ENCODE measurements at places on chromosomes 1 and 21.

DNA sequence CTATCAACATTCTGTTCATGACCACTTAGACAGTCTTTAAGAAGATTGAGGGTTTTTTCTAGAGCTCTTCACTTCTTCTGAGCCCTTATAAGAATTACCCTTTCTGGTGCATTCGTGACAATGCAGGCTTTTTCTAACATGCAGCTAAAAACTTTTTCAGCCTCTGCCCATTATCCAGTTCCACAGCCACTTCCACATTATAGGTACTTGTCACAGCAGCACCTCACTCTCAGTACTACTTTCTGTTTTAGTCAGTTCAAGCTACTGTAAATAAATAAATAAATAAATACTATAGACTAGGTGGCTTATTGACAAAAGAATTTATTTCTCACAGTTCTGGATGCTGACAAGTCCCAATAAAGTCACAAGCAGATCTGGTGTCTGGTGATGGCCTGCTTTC, 284.4 kb upstream of the PKN2 start:
- no peak for DNase-seq

DNA sequence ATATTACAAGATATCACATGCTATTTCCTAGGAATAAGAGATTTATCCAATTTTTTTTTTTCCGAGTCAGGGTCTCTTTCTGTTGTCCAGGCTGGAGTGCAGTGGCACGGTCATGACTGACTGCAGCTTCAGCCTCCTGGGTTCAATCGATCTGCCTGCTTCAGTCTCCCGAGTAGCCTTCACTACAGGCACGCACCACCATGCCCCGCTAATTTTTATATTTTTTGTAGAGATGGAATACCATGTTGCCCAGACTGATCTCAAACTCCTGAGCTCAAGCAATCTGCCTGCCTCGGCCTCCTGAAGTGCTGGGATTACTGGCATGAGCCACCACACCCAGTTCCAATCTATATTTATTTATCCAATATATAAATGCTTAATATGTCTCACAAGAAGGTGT, 18.0 kb upstream of the WDTC1 start:
- no peak for DNase-seq

DNA sequence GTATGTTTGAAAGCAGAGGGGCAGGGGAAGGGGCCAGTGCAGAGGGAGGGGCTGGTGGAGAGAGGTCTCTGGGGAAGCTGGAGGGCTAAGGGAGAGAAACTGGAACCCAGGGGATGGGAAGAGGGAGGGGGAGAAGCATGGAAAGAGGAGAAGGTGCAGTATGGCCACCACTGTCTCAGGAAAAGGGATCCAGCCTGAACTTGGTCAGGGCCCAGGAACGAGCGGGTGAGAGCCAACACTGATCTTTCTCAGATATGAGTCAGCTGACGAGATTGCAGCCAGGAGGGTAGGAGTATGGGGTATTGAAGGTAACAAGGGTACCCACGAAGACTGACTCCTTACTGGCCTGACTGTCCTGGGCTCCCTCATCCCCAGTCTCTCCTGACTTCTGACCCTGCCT, 18.0 kb downstream of the TIE1 start:
- no peak for DNase-seq

DNA sequence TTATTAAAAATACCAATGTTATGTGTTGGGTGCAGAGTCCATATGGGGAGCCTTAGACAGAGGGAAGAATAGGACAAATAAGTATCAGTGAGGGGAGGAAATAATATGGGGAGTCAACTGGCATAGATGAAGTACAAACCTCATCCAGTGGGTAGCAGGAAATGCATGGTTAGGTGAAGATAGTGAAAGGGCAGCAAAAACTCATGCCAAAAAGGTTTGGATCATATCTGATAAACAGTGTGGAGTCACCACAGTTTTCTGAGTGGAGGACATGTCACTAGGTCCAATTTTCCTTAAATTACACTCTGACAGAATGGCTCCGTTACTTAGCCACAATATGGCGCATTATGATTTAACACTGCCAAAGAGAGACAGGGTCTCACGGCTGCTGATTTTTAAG, 10.3 kb downstream of the DUSP23 start:
- DNase-seq: no peak

DNA sequence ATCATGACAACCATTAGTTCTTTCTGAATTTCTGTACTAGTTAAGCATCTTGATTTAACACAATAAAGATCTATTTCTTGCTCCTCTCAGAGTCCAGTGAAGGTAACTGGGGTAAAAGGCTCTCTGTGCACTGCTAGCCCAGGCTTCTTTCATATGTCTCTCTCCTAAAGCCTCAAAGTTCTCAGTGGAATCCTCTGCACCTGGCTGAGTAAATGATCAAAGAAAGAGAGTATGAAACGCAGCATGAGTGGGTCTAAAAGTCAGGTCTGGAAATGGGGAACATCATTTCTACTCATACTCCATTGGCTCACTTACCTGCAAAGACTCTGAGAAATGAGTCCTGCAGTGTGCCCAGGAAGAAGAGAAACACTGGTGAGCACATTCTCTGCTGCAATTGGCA, 418.5 kb downstream of the PTPRC start:
- no peak for DNase-seq
